NCI-H2107 (cell line): ENCODE measurements at places on chromosomes 1 and 21.

- no peak for DNase-seq
These were observed 57.0 kb downstream of the SCCPDH start for GRCh38 chr1:246781212-246781611.

GRCh38 chr1:24362982-24363614 lies 43.9 kb downstream of the GRHL3 start:
- DNase-seq = no peak

DNA sequence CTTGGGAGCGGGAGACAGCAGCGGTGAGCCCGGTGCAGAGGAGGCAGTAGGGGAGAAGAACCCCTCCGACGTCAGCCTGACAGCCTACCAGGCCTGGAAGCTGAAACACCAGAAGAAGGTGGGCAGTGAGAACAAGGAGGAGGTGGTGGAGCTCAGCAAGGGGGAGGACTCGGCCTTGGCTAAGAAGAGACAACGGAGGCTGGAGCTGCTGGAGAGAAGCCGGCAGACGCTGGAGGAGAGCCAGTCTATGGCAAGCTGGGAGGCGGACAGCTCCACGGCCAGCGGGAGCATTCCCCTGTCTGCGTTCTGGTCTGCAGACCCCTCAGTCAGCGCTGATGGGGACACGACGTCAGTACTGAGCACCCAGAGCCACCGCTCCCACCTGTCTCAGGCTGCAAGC lies 32.9 kb downstream of the STYXL2 start:
- DNase-seq = no peak

DNA sequence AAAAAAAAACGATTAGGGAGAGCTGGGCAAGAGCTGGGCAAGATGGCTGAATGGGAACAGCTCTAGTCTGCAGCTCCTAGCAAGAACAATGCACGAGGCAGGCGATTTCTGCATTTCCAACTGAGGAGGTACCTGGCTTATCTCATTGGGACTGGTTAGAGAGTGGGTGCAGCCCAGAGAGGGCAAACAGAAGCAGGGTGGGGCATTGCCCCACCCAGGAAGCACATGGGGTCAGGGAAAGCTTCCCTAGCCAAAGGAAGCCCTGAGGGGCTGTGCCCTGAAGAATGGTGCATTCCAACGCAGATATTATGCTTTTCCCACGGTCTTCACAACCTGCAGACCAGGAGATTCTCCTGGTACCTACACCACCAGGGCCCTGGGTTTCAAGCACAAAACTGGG lies 251.6 kb downstream of the GPATCH2 start:
- DNase-seq = no peak

GRCh38 chr1:66712839-66713238 lies 39.4 kb upstream of the DYNLT5 start:
- no peak for DNase-seq

DNA sequence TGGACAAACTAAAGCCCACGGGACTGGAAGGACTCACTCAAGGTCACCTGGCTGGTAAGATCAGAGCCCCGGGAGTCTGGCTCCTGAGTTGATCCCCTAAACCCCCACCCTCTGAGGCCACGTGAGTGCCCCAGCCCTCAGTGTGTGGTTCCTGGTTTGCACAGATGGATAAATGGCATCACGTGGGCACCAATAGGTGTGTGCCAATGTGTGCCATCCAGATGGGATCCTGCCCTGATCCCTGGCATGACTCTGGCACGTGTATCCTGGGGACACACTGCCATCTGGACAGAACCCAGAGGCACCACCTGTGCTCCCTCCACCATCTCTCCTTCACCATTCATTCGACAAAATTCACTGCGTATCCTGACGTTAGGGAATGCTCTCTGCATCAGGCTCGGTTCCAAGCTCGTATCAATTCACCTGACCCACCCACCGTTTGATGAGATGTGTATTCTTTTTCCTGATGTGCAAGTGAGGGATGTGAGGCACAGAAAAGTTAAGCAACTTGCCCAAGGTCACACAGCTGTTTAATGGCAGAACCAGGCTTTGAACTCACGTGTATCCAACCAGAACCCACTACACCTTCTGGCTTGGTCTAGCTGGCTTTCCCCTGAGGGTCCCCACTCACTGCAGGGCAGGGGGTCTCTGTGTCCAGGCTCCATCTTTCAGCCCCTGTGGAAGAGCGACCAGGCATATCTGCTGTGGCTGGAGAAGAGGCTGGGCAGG lies 49.8 kb upstream of the PAX7 start:
- DNase-seq = no peak

GRCh38 chr1:246705368-246705767 lies 18.8 kb upstream of the SCCPDH start:
- DNase-seq = no peak

GRCh38 chr1:92342401-92342800 lies 43.5 kb downstream of the RPAP2 start:
- DNase-seq = no peak

DNA sequence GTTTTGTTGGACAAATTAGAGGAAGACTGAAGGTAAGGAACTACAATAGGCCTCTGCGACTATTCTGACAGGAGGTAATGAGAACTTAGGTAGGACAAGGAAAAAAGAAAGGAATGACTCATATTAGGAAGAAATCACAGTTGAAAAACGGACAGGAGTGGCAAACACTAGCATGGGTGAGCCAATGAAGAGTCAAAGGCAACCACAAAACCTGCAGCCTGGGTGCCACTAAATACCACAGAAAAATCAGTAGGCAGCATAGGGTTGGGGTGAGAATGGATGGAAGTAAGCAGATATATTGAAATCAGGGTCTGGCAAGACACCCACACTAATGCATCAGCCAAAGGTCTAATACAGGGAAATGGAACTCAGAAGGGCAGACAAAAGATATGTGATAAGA lies 10.0 kb downstream of the RBM34 start:
- DNase-seq = no peak

DNA sequence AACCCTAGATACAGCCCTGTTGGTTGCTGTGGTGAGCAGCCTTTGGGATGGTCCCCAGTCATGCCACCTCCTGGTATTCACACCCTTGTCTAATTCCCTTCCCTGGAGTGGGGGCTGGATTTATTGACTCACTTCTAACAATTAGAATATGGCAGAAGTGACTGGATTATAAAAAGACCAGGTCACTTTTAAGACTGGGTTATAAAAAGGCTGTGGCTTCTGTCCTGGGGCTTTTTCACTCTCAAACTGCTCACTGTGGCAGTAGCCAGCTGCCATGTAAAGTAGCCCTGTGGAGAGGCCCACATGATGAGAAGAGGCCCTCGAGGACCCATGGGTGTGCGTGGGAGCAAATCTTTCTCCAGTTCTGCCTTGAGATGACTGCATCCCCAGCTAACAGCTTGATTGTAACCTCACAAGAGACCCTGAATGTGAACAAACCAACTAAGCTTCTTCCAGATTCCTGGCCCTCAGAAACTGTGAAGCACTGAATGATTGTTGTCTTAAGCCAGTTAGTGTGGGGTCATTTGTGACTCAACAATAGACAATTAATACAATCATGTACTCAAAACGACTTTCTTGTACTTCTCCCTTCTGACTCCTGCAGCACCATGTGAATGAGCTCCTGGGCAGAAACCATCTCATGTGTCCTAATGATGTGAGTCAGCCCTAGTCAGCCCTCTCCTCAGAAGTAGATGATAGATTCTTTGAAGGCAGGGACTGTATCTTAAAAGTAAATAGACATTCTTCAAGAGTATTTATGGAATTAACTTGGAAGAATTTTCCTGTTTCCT lies 234.9 kb downstream of the TNR start:
- DNase-seq = no peak

DNA sequence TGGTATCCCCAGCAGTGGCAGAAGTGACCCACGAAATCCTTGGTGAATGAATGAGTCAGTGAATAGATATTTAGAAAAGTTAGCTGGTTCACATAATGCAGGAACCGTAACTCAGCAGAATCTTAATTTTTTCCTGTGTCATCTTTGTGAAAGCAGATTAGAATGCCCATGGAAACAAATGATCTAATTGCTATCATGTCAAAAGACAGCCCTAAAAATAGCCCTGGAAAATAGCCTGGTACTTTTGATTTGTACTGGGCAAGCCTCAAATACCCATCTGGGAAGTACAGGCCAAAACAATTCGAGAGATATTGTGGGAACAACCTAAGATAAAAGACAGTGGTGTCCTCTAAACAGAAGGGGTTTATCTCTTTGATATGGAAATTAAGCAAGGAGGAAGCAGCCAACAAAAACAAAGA lies 21.1 kb downstream of the FYB2 start:
- DNase-seq = no peak

DNA sequence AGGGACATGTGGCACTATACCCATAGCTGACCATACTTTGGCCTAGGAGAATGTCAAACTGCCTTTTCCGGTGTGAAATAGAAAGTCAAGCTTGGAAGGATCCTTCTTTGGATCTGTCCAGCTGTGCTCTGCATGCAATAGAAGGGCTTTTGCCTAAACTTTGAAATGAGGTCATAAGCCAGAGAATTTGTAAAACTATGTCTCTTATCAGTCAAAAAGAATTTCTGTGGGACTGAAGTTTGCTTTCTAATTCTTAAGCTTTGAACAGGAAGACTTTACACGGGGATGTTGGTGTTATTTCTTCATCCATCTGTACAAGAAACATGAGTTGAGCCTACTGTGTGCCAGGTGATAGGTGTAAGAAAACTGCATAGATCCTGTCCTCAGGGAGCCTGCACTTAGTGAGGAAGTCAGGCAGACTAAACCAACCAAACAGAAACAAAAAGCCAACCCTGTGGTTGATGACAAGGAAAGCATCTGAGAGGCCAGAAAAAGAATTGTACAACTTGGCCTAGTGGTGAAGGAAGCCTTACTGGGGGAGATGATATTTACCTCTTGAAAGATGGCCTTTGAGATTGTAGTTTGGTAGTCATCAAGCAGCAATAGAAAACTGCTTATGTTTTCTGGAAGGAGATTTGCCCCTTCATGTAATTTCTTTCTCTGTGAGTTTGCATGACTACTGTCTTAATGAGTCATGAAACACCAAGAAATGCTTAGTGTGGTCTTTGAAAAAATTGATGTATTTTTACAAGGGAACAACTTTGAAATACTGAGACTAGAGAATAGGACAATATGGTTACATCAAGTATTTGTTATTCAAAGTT lies 24.8 kb downstream of the TGFB2 start:
- no peak for DNase-seq

- DNase-seq = peak; percentile 30
These were observed 160.2 kb upstream of the COA6 start for GRCh38 chr1:234212764-234213657.

GRCh38 chr1:37958690-37959089 lies 11.8 kb upstream of the INPP5B start:
- no peak for DNase-seq

- DNase-seq = no peak
These were observed 168.4 kb upstream of the DMRTA2 start for GRCh38 chr1:50591598-50591997.

DNA sequence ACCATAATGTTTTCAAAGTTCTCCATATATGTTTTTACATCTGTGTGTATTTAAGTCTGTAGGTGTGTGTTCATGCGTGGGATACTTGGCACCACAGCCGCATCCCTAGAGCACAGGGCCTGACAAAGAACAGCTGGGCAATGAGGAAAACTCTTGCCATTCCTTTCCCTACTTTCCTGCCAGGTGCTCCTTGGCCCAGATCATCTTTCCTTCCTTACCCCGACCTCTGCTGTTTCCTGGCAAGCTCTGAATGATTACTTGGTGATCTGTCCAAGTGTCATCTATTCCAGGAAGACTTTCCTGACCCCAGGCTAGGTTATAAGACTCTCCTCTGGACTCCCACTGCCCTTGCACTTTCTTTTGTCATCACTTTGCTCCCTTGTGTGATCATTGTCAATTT lies 123.6 kb downstream of the ELAVL4 start:
- DNase-seq = no peak
